Activated T-helper 1 cell treated with anti-CD3 and anti-CD28 coated beads, Interleukin-12 subunit alpha, Interleukin-12 subunit beta, Interleukin-2, Interleukin-4 antibody, amounts not matched to agents 30 ng/mL and 10 ng/mL and 1 ng/mL, durations not matched to agents 14 hours and 24 hours and 36 hours (primary cell): ENCODE measurements at places on chromosomes 4 and X.

DNA sequence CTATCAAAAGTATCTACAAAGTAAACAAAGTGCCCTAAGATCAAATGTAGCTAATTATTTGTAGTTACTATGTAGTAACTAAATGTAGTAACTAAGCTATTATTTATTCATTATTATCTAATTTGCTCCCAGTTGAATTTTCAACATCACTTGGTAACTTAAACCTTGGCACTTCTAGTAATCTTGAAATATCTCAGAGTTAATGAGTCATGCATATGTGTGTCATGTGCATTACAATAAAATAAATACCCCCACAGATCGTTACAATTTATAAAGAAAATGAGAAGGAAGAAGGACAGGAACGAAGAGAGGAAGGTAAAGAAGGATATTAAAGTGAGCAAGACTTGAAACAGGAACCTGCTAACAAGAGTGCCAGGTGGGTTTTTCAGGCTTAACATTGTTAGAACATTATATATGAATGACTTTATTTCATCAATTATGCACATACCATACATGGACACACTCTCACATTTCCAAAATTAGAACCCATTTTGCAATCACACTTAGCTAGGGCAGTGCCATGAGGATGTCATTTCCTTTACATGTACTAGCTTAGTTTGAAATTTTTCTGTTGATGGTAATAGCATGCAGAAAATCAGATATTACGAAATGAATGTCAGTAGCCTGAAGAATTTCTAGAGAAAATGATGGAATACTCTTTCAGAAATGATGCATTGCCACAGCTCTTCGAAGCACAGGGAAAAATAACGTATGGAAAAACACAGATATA is 1670.4 kb upstream of the AGA start:
- H3K27ac ChIP-seq: no peak overlapping the region
- no peaks in the 10 kb centered on the region for H3K4me1 ChIP-seq
- no peaks in the 10 kb centered on the region for H3K36me3 ChIP-seq
- no peak overlapping the region for H3K4me3 ChIP-seq
- no peaks in the 10 kb centered on the region for H3K27me3 ChIP-seq

DNA sequence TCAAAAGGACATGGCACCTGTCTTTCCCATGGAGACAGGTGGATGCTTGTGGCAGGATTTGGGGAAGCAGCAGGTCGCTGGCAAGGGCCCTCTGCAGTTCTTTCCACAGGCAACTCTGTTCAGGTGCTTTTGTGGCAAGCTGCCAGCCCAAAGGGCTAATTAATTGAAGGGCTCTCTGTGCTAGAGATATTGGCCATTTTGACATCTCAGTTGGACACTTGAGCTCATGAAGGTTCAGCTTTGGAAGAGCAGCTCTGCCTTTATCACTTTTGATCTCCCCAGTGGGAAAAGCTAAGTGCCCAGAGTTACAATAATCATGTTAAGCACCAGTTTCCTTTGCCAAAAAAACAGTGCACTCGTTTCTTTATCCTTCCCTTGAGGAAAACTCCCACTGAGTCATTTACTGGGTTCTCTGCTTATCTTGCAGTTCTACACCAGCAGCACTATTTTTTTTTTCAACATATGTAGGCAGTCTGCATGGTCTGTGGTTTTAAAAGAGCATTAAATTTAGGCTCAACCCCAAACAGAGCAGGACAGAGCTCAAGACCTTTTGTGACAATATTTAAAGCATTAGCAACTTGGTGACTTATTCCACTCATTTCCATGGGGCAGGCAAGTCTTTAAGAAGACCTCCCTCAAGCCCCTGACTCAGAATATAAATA is 336.4 kb upstream of the RASGEF1B start:
- H3K27ac ChIP-seq: no peak overlapping the region
- H3K27me3 ChIP-seq: no peaks in the 10 kb centered on the region
- no peaks in the 10 kb centered on the region for H3K36me3 ChIP-seq
- H3K4me1 ChIP-seq: no peaks in the 10 kb centered on the region
- no peak overlapping the region for H3K4me3 ChIP-seq
- DNase-seq: no peak

DNA sequence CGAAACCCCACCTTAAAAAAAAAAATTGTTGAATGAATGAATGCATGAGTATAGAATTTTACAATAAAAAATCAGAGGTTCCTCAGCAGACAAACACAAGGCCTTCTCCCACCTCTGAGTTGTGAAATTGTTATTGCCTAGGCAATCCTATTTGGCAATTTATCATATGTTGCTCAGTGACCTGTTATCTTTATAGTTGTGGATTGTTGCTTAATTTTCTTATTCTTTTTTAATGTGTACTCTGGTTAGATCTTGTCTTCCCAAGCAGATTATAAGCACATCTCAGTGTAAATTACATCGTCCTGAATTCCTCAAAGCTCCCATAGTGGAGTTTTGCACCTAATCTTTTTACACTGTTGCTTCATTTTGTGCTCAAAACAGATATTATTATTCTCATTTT is 71.9 kb downstream of the RBM47 start:
- peaks cover 36% of the 10 kb centered on the region for H3K4me1 ChIP-seq
- H3K4me3 ChIP-seq: no peak overlapping the region
- H3K27me3 ChIP-seq: peaks cover 3% of the 10 kb centered on the region
- no peak for DNase-seq
- peaks cover 1% of the 10 kb centered on the region for H3K36me3 ChIP-seq
- H3K27ac ChIP-seq: no peak overlapping the region

- H3K27me3 ChIP-seq: peaks cover 4% of the 10 kb centered on the region
- H3K36me3 ChIP-seq: no peaks in the 10 kb centered on the region
- H3K27ac ChIP-seq: no peak overlapping the region
- DNase-seq: no peak
- H3K4me3 ChIP-seq: no peak overlapping the region
Measured at GRCh38 chrX:108001218-108001814, 19.1 kb upstream of the TEX13B start.

- no peaks in the 10 kb centered on the region for H3K27me3 ChIP-seq
- no peaks in the 10 kb centered on the region for H3K4me1 ChIP-seq
- DNase-seq: no peak
Measured at GRCh38 chr4:25283948-25284347, 28.6 kb upstream of the ZCCHC4 start.

- no peak overlapping the region for H3K27ac ChIP-seq
- H3K36me3 ChIP-seq: no peaks in the 10 kb centered on the region
- peaks cover 5% of the 10 kb centered on the region for H3K27me3 ChIP-seq
- H3K4me1 ChIP-seq: no peaks in the 10 kb centered on the region
- no peak for DNase-seq
Measured at GRCh38 chrX:71081330-71082123, 13.4 kb upstream of the SNX12 start.

- peak overlapping the region; percentile 82 for H3K27ac ChIP-seq
- no peak overlapping the region for H3K4me3 ChIP-seq
- no peak for DNase-seq
- peaks cover 10% of the 10 kb centered on the region for H3K4me1 ChIP-seq
Measured at GRCh38 chrX:112645774-112646173, 34.0 kb downstream of the LHFPL1 start.

DNA sequence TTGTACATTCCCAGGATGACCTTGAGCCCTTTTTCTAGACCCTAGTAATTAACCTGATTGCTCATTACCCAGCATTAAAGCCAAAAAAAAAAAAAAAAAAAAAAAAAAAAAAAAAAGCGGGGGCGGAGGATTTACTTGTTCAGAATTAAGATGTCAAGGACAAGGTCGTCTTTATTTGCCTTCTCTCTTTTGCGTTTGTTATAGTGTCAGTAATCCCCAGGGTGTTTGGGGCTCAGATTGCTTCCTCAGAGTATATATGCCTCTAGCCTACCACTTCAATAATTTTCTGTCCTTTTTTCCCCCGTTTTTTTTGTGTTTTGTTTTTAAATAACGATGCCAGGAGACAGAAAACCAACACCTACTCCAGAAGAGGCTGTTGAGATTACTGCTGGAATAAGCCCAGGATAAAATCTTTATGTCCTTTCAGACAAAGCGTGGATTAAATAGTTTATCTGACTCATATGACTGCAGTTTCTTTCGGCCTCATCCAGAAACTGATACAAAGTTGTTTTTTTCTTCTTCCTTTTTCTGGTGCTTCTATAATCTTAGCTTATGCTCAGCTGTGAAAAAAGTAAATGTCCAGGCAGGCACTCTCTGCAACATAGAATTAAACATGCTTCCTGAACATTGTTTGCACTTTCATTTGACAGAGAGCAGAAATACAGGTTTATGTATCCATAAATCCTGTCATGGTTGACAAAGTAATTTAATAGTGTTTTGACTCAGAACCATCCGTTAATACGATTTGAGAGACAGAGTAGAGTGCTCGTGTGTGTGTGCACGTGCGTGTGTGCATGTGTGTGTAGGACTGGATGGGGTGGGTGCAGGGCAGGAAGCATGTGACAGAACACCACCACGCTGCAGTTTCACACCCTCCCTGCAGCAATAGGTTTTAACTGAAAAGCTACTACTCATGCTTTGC is 138.6 kb downstream of the AFF1 start:
- H3K4me3 ChIP-seq: peak overlapping the region; percentile 77
- peaks cover 37% of the 10 kb centered on the region for H3K4me1 ChIP-seq
- H3K27me3 ChIP-seq: no peaks in the 10 kb centered on the region
- peak overlapping the region; percentile 78 for H3K27ac ChIP-seq
- peak; percentile 20 for DNase-seq
- peaks cover 14% of the 10 kb centered on the region for H3K36me3 ChIP-seq

- H3K27me3 ChIP-seq: no peaks in the 10 kb centered on the region
- H3K4me1 ChIP-seq: no peaks in the 10 kb centered on the region
- no peak overlapping the region for H3K4me3 ChIP-seq
- no peak overlapping the region for H3K27ac ChIP-seq
- no peak for DNase-seq
- H3K36me3 ChIP-seq: no peaks in the 10 kb centered on the region
Measured at GRCh38 chr4:5139141-5139540, 87.9 kb downstream of the STK32B start.

DNA sequence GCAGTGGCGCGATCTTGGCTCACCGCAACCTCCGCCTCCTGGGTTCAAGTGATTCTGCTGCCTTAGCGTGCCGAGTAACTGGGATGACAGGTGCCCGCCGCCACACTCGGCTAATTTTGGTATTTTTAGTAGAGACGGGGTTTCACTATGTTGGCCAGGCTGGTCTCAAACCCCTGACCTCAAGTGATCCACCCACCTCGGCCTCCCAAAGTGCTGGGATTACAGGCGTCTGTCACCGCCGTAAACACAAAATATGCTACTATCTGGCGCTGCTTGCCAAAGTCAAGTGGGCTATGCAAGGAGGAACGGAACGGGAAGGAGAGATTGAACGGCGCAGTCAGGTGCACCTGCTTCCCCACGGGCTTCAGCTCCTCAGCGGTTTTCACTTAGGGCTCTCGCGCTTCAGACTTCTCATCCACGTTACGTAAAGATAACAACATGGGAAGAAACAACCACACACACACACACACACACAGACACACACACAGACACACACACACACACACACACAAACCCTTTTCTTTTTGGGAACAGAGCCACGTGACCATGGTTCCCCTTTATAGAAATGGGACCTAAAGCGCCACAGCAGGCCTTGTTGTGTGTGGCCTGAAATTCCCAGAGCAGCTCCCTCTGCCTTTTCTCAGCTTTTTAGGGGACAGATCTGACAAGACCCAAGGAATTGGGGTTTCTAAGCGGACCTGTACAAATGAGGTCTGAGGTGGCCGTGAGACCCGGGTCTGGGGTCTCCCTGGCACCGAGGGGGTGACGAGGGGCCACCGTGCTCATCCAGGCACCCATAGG is 1.5 kb downstream of the P2RY8 start:
- no peaks in the 10 kb centered on the region for H3K27me3 ChIP-seq
- peak overlapping the region; percentile 89 for H3K4me3 ChIP-seq
- peak; percentile 43 for DNase-seq
- peaks cover 16% of the 10 kb centered on the region for H3K4me1 ChIP-seq
- H3K27ac ChIP-seq: peak overlapping the region; percentile 99

DNA sequence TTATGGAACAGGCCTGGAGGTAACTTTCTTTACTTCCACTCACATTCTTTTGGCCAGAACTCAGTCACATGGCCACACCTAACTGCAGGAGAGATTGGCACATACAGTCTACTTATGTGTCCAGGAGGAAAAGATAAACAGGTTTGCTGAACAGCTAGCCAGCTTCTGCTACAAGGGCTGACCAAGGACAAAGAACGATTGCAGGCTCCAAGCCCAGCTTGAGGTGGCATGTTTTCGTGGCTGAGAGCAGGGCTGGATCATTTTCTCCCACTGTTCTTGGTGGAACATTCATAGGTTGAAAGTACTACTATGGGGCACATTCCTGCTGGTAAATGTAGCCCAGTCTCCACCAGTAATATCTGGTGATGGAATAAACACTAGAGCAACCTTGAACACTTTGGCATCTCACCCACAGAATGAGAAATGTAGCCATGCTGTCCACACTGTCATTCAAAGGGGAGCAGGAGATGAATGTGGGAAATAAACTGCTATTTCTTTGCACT is 28.2 kb downstream of the NHS start:
- no peak for DNase-seq
- H3K27ac ChIP-seq: no peak overlapping the region
- H3K4me1 ChIP-seq: no peaks in the 10 kb centered on the region
- H3K27me3 ChIP-seq: peaks cover 2% of the 10 kb centered on the region

DNA sequence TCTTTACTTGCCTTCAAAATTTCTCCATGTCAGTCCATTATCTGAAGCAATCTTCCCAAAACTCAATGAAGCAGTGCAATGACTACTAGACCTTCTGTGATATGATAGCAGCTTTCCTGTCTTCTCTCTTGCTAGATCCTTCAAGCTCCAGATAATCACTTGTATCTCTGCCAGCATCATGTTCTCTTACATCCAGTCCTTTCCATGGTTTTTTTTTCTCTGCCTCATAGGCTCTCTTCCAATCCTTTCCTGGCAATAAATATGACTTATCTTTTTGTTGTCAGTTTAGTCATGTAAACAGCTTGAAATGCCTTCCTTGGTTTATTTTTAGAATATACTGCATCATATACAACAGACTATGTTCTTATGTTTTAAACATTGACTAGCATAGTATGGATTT is 193.5 kb downstream of the CFAP299 start:
- H3K36me3 ChIP-seq: no peaks in the 10 kb centered on the region
- peaks cover 2% of the 10 kb centered on the region for H3K27me3 ChIP-seq
- DNase-seq: no peak
- H3K4me1 ChIP-seq: no peaks in the 10 kb centered on the region

DNA sequence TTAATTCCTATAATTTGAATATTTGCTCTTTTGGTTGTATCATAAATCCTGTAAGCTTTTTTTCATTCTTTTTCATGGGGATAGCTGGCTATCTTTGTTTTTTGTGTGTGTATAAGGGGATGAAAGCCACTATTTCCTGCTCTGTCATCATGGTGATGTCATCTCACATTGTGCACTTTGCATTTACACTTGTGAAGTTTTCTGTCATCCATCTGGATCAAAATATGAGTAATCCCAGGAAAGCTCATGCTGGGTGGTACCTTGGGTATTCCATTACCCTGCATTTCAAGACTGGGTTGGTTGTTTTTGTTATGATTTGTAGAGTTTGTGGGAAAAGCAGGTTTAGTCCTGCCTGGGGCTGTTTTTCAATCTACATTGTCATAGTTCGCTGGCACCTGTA is 367.3 kb downstream of the CHIC1 start:
- no peak overlapping the region for H3K27ac ChIP-seq
- no peaks in the 10 kb centered on the region for H3K27me3 ChIP-seq
- no peaks in the 10 kb centered on the region for H3K36me3 ChIP-seq
- DNase-seq: no peak
- H3K4me1 ChIP-seq: no peaks in the 10 kb centered on the region
